ENCODE measurements at places on chromosomes 5 and 9. TPM values are rescaled to one million over a fixed set of nuclear protein-coding genes. Genes with fewer than 3 reads are reported as not detected.

- no peak for DNase-seq
Observed at GRCh38 chr9:114559830-114560513, 27.6 kb upstream of the ATP6V1G1 start.

DNA sequence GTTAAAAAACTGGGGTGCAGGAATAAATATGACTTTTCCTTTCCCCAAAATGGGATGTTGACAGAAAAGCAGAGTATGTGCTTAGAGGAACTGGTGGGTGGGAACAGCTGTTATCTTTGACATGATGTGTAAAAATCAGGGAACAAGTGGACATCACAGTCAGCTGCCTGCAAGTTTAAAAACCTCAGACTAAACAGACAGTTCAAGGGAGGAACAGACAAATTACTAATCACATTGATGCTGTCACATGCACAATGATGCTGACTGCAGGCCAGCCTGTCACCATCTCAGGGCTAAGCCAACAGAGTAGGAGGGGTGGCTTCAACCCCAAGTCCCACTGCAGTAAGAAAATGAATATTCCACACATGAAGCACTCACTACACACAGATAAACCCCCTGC is 38.2 kb upstream of the UBAP2 start:
- no peak for DNase-seq

GRCh38 chr5:35149041-35149440 is 81.2 kb downstream of the PRLR start:
- DNase-seq = no peak

- DNase-seq = no peak
Observed at GRCh38 chr9:120383611-120383998, 196.4 kb downstream of the CDK5RAP2 start.

DNA sequence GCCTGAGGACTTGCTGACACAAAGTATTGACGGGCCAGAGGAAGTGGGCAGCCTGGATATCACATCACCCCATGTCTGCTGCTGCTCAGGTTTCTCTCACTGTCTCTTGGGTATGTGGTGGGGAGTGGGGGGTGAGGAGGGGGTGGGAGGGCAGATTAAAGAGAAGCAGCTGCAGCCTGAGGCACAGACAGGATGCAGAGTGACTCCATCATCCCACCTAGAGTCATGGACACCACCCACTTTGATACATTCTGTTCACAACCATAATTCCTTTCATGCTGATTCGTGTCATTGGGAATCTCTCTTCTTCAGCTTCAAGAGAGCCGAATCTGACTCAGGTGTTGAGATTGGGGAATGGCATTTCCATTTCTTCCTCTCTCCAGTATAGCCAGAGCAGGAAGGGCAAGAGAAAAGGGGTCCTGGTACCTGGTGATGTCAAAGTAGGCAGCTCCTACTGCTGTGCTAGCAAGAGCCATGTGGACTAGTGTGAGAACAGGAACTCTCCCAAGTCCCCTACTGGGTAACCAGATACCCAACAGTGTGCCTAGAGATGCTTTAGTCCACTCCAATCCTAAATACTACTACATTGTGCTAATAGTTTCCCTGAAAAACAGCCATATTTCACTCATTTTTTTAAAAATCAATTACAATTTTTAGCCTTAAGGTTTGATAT is 22.4 kb downstream of the GRAMD2B start:
- no peak for DNase-seq

DNA sequence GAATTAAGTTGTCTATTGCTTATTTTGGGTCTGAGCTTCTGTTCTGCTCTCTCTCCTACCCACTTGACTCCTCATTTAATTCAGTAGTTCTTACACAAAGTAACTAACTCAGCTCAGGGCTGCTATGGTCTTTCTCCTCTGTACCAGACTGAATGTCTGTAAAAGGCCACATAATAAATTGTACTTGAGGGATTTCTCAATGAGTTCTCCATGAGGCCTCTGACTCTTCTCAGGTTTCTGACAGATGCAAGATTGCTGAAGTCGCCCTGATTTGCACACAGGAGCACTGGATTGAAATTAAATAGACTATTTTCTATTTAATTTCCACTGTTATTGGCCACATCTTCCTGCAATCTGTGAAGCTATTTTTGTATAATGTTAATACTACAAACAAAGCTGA is 2.9 kb downstream of the IQGAP2 start:
- DNase-seq = no peak

DNA sequence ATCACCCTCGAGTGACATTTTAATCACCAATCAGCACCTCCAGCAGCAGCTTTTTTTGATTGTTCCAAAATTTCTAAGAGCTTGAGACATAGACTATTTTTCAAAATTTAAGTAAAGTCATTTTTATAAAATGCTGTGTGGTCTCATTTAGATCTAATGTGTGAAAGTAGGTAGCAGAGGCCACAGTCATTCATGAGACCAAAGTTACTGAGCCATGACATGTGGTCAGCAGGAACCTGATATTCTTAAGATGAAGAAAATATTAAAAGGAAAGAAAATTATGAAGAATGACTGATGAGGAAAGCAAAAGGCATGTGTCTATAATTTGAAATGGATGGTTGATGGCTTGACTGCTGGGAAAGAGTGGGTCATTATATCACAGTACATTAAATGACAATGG is 7.2 kb downstream of the FREM1 start:
- DNase-seq = no peak

DNA sequence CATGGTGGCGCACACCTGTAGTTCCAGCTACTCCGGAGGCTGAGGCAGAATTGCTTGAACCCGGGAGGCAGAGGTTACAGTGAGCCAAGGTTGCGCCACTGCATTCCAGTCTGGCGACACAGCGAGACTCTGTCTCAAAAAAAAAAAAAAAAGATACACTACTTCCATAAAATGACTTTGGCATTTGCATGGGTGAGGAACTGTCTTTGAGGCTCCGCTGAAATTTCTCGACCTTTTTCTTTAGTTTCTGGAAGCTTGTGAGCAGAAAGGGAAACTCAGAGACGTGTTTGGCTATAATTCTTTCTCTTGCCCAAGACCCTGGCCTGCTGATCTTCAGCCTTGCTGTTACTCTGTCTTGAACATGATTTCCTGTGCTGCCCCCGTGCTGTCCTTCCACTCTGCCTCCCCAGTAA is 37.3 kb downstream of the SPIN1 start:
- DNase-seq = no peak

DNA sequence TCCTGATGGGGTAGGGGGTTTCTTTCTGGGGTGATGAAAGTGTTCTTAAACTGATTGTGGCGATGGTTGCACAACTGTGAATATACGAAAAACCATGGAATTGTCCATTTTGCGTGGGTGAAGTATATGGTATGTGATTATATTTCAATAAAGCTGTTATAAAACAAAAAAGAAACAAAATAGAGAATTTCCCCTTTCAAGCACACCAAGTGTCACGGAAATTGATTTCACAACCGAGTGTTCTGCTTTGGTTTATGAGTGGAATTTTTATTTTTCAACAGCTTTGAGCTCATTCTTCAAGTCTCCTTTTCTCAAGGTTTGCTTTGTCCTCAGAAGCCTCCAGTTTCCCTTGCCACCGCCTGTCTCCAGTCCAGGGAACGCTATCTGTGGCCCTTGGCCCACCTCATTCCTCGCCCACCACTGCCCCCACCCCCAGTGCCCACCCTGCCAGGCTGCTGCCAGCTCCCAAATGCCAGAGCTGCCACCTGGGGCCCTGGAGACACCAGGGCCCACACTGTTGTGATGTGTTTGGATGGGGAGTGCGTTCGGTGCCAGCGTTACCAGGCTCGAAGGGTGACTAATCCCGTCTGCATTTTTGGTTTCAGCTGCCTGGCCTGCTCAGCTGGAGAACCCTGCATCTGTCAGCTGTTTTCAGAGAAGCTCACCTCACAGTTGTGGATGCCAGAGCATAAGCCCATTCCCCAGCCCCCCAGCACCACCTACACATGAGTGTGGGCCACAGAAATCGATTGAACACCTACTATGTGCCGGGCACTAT is 30.4 kb downstream of the DUSP1 start:
- DNase-seq = peak; percentile 78

GRCh38 chr9:76571288-76571687 is 112.3 kb downstream of the GCNT1 start:
- no peak for DNase-seq

DNA sequence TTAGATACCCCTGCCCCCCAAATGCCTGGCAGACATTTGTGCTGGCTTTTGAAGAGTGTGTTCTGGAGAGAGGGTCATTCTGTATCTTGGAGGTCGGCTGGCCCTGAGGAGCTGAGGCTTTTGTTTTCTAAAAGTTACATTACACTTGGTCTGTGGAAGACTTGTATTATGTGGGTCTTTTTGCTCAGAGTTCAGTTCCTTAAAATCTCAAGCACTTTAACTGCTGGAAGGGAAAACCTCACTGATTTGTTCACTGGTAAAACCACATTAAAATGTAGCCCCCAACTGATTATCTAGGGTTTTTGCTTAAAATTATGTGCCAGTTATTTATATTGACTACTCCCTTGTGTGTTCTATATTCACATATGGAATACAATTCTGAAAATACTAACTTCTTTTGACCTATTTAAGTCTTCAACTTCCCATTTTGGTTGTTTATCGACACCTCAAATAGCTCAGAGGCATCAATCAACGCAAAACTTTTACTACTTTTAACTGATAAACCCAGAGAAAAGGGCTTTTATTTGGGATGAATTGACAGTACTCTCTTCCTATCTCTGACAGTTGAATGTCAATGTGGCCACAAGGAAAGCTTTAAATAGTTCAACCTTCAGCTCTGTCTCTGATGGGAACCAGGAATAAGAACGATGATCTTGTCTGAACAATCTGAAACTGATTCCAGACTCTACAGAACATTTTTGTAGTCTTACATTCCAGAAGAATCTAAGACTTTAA is 54.0 kb upstream of the MAP3K1 start:
- DNase-seq = no peak

GRCh38 chr5:460273-460625 is 17.3 kb downstream of the EXOC3 start:
- DNase-seq = no peak

GRCh38 chr5:122304471-122305215 is 7.4 kb upstream of the SNCAIP start:
- no peak for DNase-seq

- DNase-seq = no peak
Observed at GRCh38 chr9:135098400-135099105, 11.1 kb downstream of the OLFM1 start.

DNA sequence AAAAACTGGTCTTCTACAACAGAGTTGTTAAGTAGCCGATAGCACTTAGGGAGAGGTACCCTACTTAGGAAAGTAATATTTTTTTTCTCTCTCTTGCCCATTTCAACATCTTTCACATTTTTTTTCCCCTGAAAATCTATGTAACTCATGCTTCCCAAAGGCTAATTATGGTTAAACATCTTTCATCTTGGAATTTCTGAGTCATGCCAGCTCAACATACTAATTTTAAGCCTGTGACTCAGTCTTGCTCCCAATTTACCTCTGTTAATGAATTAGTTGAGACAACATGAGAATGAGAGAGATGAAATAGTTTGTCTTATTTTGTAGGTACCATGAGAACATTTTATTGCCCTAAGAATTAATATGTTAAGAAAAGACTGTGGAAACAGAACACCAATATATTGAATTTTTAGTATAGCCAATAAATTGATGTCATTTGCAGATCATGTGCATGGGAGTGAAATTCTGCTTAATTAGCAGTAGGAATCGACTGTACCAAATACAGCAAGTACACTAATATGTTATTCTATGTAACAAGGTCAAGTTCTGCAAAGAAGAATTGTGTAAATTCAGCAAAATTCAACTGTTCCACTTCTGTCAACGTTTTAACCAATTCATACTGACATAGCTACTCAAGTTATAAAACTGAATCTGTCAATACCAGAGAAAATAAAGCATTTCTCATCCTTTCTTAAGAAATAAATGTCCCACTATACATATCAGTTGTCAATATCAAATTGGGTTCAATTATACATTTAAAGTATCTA is 550.0 kb downstream of the PTPRD start:
- DNase-seq = no peak

DNA sequence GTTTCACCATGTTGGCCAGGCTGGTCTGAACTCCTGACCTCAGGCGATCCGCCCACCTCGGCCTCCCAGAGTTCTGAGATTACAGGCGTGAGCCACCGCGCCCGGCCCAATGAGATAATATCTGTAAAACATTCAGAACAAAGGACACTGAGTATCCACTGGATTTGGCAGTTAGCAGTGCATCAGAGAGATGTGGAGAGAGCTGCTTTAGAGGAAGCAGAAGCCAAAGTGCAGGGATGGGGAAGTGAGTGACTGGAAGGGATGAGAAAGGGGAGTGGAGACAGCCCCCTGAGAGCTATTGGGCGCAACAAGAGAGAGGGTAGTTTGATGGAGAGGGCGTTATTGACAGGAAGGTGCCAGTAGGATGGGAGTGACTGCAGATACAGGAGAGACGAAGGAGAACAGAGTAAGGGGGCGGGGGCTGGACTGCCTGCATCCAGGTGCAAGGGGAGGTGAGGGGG is 157.5 kb upstream of the SHB start:
- no peak for DNase-seq

DNA sequence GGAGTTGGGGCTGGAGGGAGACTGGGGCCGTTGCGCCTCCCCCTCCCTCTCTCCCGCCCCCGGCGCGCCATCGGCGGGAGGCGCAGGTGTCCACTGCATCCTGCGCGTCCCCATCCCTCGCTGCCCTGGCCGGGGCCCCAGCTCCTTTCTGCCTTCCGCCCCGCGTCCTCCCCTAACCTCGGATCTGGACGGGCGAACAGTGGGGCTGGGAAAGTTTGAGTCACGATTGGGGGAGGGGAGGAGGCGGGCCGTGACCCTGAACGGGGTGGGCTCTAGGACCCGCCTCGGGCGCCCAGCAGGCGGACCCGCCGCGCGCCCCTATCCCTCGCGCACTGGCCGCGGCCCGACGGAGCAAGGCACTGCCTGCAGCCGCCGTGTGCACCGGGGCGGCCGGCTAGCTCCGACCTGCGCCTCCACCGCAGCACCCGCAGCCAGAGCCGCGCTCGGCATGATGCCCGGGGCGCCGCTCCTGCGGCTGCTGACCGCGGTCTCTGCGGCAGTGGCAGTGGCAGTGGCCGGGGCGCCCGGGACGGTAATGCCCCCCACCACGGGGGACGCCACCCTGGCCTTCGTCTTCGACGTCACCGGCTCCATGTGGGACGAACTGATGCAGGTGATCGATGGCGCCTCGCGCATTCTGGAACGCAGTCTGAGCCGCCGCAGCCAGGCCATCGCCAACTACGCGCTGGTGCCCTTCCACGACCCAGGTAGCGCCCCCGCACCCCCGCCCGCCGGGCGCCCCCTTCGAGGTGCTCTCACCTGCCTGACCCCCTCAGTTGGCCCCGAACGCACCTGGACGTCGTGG is at the start of gene HMCN2:
HMCN2 (plus strand) TSS at position 330 of the 805 bp plus-strand sequence; CDS start at position 449, 119 bp downstream.
- DNase-seq = no peak

GRCh38 chr9:33719581-33720374 is 75.6 kb upstream of the PRSS3 start:
- peak; percentile 48 for DNase-seq

DNA sequence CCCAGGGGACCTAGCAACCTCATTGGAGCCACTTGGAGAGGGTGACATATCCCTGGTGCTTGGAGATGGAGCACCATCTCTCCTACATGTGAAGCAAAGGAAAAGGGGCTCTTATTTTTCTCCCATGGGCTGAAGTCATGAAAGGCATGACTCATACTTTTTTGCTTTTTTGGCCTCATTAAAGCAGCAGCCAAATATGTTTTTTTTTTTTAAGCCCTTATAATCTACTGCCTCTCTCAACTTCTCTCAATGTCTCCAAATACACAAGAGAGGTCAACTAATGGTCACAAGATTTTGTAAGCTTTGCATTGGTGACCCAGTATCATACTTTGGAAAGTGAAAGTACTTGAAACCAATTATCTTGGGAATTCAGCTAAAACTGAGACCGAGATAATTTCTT is 1.6 kb upstream of the CFAP90 start:
- no peak for DNase-seq

PCDHGA8 gene
- 1.5 TPM for total RNA-seq

KCTD16 gene
- total RNA-seq = 2.5 TPM

CRHBP gene
- 0.53 TPM for total RNA-seq

CD72 gene
- total RNA-seq = 4.5 TPM

PCDHA12 gene
- 6.6 TPM for total RNA-seq

DPYSL3 gene
- total RNA-seq = 45.7 TPM

TRIM36 gene
- 5.5 TPM for total RNA-seq
